ENCODE measurements at places on chromosomes 1 and 21.

GRCh38 chr1:7426780-7427604, 344.1 kb upstream of the VAMP3 start:
- no peak for DNase-seq

GRCh38 chr1:11485191-11485590, 6.2 kb downstream of the DISP3 start:
- no peak for DNase-seq

DNA sequence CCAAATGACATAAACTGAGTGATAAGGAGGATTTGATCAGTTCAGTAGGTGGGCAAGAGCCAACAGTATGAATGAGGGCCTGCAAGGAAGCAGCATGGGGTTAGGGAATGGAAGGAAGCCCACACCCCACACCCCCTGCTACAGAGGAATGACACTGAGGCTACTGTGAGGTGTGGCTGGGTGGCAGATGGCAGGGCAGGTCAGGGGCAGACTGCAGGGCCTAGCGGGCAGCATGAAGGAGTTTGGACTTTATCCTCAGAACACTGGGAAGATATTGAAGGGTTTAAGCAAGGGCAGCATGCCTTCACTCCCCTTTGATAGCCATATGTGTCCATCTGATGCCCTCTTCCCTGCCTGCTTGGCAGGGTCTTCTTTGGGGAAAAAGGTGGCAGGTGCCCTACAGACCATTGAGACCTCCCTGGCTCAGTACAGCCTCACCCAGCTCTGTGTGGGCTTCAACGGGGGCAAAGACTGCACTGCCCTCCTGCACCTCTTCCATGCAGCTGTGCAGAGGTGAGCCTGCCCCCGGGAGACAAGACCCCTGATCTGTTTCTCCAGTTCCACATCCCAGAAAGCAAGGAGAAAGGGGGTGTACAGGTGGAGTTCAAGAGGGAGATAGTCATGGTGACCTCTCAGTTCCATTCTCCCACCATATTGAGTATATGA, 4.1 kb upstream of the LENEP start:
- DNase-seq: no peak

- no peak for DNase-seq
Measured at GRCh38 chr1:47280142-47280541, 33.8 kb downstream of the STIL start.

DNA sequence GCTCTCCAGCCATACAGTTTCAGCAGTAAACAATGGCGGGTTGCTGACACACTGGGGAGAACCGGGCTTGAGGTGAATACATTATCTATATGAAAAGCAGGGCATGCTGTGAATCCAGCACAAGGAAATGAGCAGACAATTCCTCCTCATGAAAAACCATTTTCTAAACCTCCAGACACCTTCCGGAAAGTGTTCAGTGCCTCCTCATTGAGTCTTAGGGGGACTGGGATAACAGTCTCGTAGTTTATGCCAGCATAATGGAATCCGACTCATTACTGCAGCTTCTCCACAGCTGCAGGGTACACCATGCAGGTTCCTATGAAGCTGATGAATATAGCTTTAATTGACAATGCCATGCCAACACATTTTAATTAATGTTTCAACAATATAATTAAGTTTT, 284.1 kb downstream of the BACH1 start:
- DNase-seq: no peak

- peak; percentile 36 for DNase-seq
Measured at GRCh38 chr1:116737020-116737854, 17.0 kb upstream of the CD2 start.

GRCh38 chr1:12433323-12434053, 184.5 kb downstream of the DHRS3 start:
- no peak for DNase-seq

DNA sequence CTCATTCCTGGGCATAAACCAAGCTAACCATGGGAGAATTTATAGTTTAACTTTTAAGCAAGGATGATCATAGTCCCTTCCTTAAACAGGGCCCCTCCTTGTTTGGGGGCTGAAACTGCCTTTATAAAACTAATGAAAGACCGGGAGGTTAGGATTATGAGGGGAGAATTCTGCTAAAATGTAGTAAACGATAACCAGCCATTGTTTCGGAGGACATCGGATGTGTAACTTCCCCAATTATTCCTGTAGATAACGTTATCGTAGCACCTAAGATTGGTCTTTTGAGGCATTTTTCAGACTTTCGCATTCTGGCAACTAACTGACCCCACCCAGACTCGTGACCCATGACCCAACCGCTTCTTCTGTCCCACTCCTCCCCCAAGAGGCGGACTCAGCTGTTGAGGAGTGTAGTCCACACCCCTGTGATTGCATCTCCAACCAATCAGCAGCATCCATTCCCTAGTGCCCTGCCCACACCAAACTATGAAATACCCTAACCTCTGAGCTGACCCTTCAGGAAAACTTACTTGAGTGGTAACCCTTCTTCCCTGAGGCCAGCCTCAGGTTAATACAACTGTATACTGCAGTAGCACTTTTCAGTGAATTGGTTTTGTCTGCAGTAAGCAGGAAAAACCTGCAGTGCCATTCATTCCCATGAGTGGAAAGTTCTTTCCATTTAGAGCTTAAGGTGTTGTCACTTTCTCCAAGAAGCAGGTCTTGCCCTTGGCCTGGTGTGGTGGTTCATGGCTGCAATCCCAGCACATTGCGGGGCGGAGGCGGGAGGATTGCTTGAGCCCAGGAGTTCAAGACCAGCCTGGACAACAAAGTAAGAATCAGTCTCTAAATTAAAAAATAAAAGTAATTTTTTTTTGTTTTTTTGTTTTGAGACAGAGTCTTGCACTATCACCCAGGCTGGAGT, 823 bp upstream of the SYF2 start:
- peak; percentile 42 for DNase-seq

- no peak for DNase-seq
Measured at GRCh38 chr1:6348511-6349191, 44.9 kb downstream of the ACOT7 start.

GRCh38 chr1:9376886-9377333, 84.2 kb downstream of the SPSB1 start:
- DNase-seq: peak; percentile 41

DNA sequence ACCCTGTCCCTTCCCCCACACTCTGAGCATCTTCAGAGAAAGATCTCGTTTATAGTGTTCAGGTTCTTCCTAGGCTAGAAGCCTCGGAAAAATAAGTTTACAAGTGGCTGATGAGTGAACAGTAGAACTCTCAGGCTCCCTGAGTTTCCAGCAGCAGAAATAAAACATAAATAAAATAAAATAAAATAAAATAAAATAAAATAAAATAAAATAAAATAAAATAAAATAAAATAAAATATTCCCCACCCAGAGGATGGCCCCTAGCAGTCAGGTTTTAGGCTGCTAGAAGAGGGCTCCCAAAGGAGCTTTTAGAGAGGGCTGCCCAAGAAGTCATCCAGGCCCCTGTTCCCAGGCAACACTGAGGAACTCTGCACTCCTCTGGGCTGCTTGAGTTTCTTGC, 55.1 kb downstream of the KCNC4 start:
- DNase-seq: no peak

GRCh38 chr1:219324629-219325367, 151.1 kb downstream of the LYPLAL1 start:
- peak; percentile 12 for DNase-seq

- no peak for DNase-seq
Measured at GRCh38 chr21:44742418-44743153, 31.2 kb upstream of the TSPEAR start.

- DNase-seq: no peak
Measured at GRCh38 chr1:114290776-114291175, 137.1 kb upstream of the SYT6 start.
